ENCODE measurements at places on chromosomes 1 and 21.
A peak's percentile ranks its signal among the peaks of the same experiment; 100 is the strongest.

DNA sequence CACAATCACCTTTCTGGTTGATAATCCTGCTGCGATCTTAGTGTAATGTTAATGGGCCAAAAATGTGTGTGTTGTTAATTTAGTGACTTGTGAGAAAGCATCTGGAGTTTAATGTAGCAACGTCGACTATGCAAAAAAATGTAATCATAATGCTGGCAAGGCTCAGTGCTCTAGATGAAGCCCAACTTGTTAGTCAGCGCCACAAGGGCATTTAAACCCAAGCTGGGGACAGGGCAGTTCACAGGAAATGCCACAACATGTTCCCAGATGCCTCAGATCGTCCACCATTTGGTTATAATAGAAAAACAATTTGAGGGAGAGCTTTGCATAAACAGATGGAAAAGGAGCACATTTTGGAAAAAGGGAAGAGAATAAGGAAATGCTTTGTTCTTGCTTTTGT, 585.4 kb upstream of the PLXNA2 start:
- no peak overlapping the region for H3K4me3 ChIP-seq
- H3K27ac ChIP-seq = no peak overlapping the region
- DNase-seq = no peak
- H3K27me3 ChIP-seq = no peaks in the 10 kb centered on the region

GRCh38 chr1:157147906-157148700, 9.9 kb upstream of the ETV3 start:
- no peaks in the 10 kb centered on the region for H3K4me1 ChIP-seq
- no peak overlapping the region for H3K4me3 ChIP-seq
- H3K36me3 ChIP-seq = no peaks in the 10 kb centered on the region
- no peaks in the 10 kb centered on the region for H3K27me3 ChIP-seq
- no peak for DNase-seq
- H3K27ac ChIP-seq = no peak overlapping the region

- no peak overlapping the region for H3K4me3 ChIP-seq
- H3K4me1 ChIP-seq = peaks cover 18% of the 10 kb centered on the region
- no peak for DNase-seq
- H3K36me3 ChIP-seq = no peaks in the 10 kb centered on the region
- no peak overlapping the region for H3K27ac ChIP-seq
These were observed 82.6 kb downstream of the GRIK1 start for GRCh38 chr21:29857150-29857549.

- DNase-seq = peak; percentile 64
- no peaks in the 10 kb centered on the region for H3K27me3 ChIP-seq
- no peaks in the 10 kb centered on the region for H3K36me3 ChIP-seq
- H3K4me3 ChIP-seq = peak overlapping the region; percentile 92
- peaks cover 36% of the 10 kb centered on the region for H3K4me1 ChIP-seq
- peak overlapping the region; percentile 99 for H3K27ac ChIP-seq
These were observed 1.6 kb downstream of the DDI2 start for GRCh38 chr1:15618655-15619525.

DNA sequence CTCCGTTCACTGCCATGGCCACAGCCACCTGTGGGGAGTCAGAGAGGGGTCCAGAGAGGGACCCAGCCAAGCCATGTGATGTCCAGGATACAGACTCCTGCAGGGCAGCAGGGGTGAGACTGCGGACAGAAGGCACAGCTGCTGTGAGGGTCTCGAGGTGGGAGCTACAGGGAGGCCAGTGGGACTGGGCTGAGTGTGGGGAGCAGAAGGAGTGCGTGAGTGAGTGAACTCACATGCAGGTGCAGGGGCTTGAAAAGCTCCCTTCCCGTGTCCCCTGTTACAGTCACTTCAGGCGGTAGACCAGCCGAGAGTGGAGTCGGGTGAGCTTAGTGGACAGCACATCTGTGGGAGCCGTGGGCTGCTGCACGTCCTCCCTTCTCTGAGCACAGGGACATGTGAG, 42.4 kb downstream of the S100B start:
- H3K27ac ChIP-seq = no peak overlapping the region
- H3K4me3 ChIP-seq = no peak overlapping the region
- DNase-seq = no peak
- no peaks in the 10 kb centered on the region for H3K27me3 ChIP-seq
- no peaks in the 10 kb centered on the region for H3K4me1 ChIP-seq

- peak overlapping the region; percentile 21 for H3K4me3 ChIP-seq
- no peak overlapping the region for H3K27ac ChIP-seq
- no peaks in the 10 kb centered on the region for H3K27me3 ChIP-seq
- H3K4me1 ChIP-seq = peaks cover 7% of the 10 kb centered on the region
These were observed 681 bp upstream of the UBXN10 start for GRCh38 chr1:20184997-20185833.

GRCh38 chr1:113692824-113693431, 66.4 kb downstream of the PHTF1 start:
- DNase-seq = no peak
- H3K27ac ChIP-seq = no peak overlapping the region
- no peak overlapping the region for H3K4me3 ChIP-seq
- H3K27me3 ChIP-seq = no peaks in the 10 kb centered on the region

DNA sequence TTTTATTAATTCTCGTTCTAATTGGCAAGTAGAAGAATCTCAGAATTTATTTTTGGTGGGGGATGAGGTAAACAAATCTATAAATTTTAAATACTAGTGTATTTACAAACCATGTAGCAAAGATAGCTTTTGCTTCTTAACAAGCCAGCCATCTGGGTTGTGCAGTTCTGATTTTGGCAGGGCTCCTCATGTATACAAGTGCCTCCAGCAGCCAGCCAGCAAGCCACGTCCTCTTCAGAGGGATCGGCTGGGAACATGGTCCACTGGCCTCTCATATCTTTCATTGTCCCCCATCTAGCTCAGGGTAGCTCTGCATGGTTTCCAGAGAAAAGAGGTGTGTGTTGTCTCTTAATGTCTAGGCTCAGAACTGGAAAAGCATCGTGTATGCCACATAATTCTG, 659.1 kb downstream of the MRPL39 start:
- H3K27ac ChIP-seq = no peak overlapping the region
- no peaks in the 10 kb centered on the region for H3K36me3 ChIP-seq
- H3K4me3 ChIP-seq = no peak overlapping the region
- no peaks in the 10 kb centered on the region for H3K27me3 ChIP-seq
- no peaks in the 10 kb centered on the region for H3K4me1 ChIP-seq

GRCh38 chr1:162753001-162753658, 37.4 kb upstream of the HSD17B7 start:
- H3K27me3 ChIP-seq = no peaks in the 10 kb centered on the region
- DNase-seq = no peak
- no peak overlapping the region for H3K27ac ChIP-seq
- no peak overlapping the region for H3K4me3 ChIP-seq
- H3K36me3 ChIP-seq = no peaks in the 10 kb centered on the region
